SK-N-SH (cell line): ENCODE measurements at places on chromosomes 7 and 10. TPM values are rescaled to one million over a fixed set of nuclear protein-coding genes. Genes with fewer than 3 reads are reported as not detected.

DNA sequence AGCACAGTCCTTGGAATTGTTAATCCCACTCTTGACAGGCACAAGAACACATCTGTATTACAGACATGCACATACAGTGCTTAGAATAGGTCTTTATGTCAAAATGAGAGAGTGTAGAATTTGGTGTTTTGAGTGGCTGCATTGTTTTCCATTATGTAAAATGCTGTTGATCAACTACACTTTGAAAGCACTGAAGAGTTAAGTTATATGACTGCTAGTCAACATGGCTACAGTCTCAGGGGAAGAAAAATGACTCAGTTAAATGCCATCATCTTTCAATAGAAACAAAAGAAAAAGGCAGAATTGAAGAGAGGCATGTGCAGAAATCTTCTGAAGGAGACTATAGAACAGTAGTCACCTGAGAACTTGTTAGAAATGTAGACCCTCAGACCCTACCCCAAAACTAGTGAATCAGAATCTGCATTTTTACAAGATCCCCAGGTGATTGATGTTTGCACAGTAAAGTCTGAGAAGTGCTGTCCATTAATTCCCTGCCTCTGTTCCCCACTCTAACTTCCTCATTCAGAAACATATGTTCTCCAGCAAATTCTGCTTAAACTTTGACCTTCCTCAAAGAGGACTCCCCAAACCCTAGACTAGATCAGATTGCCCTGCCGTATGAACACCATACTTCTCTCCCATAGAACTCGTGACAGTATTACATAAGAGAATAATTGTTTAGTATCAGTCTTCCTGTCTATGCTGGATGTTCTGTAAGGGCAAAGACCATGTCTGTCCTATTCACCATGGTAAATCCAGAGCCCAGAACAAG lies 16.0 kb downstream of the SND1 start:
- no peaks in the 10 kb centered on the region for H3K36me3 ChIP-seq
- DNase-seq, result no peak
- H3K27ac ChIP-seq, result no peak overlapping the region
- no peak overlapping the region for H3K4me3 ChIP-seq
- peaks cover 11% of the 10 kb centered on the region for H3K4me1 ChIP-seq
- no peaks in the 10 kb centered on the region for H3K27me3 ChIP-seq

- H3K4me1 ChIP-seq, result no peaks in the 10 kb centered on the region
- no peaks in the 10 kb centered on the region for H3K27me3 ChIP-seq
- no peak overlapping the region for H3K27ac ChIP-seq
- H3K4me3 ChIP-seq, result no peak overlapping the region
- no peaks in the 10 kb centered on the region for H3K36me3 ChIP-seq
These were observed 57.4 kb downstream of the FGFR2 start for GRCh38 chr10:121540732-121541395.

GRCh38 chr10:44881649-44882048 lies 29.5 kb upstream of the TMEM72 start:
- DNase-seq, result no peak
- H3K4me1 ChIP-seq, result no peaks in the 10 kb centered on the region
- H3K36me3 ChIP-seq, result no peaks in the 10 kb centered on the region
- no peak overlapping the region for H3K27ac ChIP-seq

- H3K36me3 ChIP-seq, result no peaks in the 10 kb centered on the region
- H3K4me3 ChIP-seq, result no peak overlapping the region
- DNase-seq, result no peak
- no peak overlapping the region for H3K27ac ChIP-seq
- H3K4me1 ChIP-seq, result peaks cover 25% of the 10 kb centered on the region
These were observed 210.8 kb downstream of the CCSER2 start for GRCh38 chr10:84539216-84539615.

GRCh38 chr7:79217468-79217867 lies 236.0 kb downstream of the MAGI2 start:
- H3K4me1 ChIP-seq, result no peaks in the 10 kb centered on the region
- no peaks in the 10 kb centered on the region for H3K27me3 ChIP-seq
- H3K36me3 ChIP-seq, result no peaks in the 10 kb centered on the region
- no peak overlapping the region for H3K27ac ChIP-seq

DNA sequence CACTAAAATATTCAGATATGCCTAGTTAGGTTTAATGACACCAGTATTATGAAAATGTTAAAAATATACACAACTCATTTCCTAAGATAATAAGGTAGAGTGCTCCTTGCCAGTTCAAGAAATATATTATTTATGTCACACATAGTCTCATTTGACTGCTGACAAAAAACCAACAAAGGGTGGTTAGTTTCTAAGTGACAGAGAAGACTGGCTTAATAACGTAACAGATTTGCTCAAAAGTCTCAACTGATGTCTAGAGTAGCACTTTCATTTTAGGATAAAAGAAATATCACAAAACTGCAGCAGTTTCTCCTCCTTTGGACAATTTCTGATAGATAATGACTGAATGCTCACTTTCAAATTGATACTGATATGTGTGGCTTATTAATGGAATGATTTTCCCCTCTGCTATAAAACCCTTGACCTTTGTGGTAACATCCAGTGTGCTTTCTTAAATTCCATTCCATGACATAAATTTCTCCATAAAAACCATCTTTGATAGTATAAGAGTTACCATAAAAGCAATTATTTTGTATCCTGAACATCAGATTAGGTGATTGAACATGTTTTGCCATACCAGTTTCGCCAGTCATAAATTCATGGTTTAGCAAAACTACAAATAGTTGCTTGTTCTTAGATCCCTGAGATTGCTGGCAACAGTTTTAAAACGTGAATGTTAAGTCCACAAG lies 94.2 kb downstream of the NRBF2 start:
- H3K4me3 ChIP-seq, result no peak overlapping the region
- H3K27ac ChIP-seq, result peak overlapping the region; percentile 33; the same call in 1 of the 2 replicates
- no peak for DNase-seq
- peaks cover 7% of the 10 kb centered on the region for H3K4me1 ChIP-seq
- no peaks in the 10 kb centered on the region for H3K36me3 ChIP-seq
- no peaks in the 10 kb centered on the region for H3K27me3 ChIP-seq

- no peaks in the 10 kb centered on the region for H3K4me1 ChIP-seq
- no peaks in the 10 kb centered on the region for H3K36me3 ChIP-seq
- H3K27ac ChIP-seq, result no peak overlapping the region
- no peak for DNase-seq
These were observed 1.1 kb upstream of the GIMAP8 start for GRCh38 chr7:150449206-150449952.

DNA sequence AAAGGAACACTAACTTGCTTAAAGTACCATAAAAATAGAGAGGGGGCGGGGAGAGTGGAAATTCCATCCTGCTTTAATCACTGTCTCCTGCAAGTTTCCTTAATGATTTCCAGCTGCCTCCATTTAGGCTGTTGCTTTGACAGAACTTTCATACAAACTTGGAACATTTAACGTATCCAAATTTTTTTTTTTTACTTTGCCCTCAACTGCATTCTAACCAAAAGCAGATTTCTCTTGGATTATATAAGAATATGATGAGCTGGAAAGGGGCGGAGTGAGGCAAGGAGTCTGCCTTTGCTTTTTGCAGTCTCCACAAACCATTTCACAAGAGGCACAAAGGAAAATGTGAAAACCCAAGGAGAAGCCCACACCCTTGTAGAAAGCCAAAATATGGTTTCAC lies 46.6 kb upstream of the COL1A2 start:
- H3K4me3 ChIP-seq, result no peak overlapping the region; the same call in 1 of the 2 replicates
- H3K4me1 ChIP-seq, result peaks cover 23% of the 10 kb centered on the region
- DNase-seq, result peak; percentile 34
- no peaks in the 10 kb centered on the region for H3K27me3 ChIP-seq
- H3K36me3 ChIP-seq, result no peaks in the 10 kb centered on the region

DNA sequence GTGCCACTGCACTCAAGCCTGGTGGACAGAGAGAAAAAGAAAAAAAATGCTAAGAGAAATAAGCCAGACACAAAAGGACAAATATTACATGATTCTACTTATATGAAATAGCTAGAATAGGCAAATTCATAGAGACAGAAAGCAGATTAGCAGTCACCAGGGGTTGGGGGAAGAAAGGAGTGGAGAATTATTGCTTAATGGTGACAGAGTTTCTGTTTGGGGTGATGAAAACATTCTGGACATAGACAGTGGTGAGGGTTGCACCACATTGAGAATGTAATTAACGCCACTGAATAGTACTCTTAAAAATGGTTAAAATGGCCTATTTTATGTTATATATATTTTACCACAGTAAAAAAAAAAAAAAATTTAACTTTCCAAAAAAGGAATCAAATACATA lies 6.4 kb upstream of the NT5C2 start:
- DNase-seq, result no peak
- peaks cover 3% of the 10 kb centered on the region; the same call in 1 of the 2 replicates for H3K4me1 ChIP-seq
- H3K4me3 ChIP-seq, result no peak overlapping the region
- H3K27me3 ChIP-seq, result no peaks in the 10 kb centered on the region
- H3K27ac ChIP-seq, result no peak overlapping the region

DNA sequence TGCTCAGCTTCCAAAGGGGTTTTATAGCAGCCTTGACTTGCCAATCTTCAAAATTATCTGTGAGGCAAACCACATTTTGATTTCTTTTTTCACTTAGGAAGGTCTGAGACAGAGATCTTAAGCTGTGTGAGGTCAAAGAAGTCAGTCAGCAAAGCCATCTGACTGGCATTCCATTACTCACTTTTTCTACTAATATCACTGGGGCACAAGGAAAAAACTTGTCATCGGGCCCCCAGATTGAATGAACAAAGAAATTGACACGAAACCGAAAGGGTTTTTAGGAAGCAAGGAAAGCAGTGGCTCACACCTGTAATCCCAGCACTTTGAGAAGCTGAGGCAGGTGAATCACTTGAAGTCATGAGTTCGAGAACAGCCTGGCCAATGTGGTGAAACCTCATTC lies 78.5 kb upstream of the FRMD4A start:
- H3K27ac ChIP-seq, result no peak overlapping the region
- no peak for DNase-seq
- H3K36me3 ChIP-seq, result no peaks in the 10 kb centered on the region
- H3K4me3 ChIP-seq, result no peak overlapping the region
- H3K4me1 ChIP-seq, result peaks cover 18% of the 10 kb centered on the region; the same call in 1 of the 2 replicates

Gene SPAM1
- polyA plus RNA-seq, result not detected in 2 replicates

Gene PAX4
- polyA plus RNA-seq, result not detected in 2 replicates

Gene CTAGE8
- not detected in 2 replicates for polyA plus RNA-seq

Gene CPN1
- polyA plus RNA-seq, result not detected in 2 replicates

Gene STEAP1
- 17.0 and 23.4 TPM in 2 replicates for polyA plus RNA-seq
